ENCODE measurements at places on chromosomes 5 and 9.

- DNase-seq: no peak
These were observed 76.8 kb downstream of the PALM2AKAP2 start for GRCh38 chr9:109856785-109857184.

- DNase-seq: no peak
These were observed 110.2 kb downstream of the SUSD1 start for GRCh38 chr9:112064871-112065270.

GRCh38 chr9:135985459-135985774 is 24.2 kb upstream of the UBAC1 start:
- DNase-seq: no peak

DNA sequence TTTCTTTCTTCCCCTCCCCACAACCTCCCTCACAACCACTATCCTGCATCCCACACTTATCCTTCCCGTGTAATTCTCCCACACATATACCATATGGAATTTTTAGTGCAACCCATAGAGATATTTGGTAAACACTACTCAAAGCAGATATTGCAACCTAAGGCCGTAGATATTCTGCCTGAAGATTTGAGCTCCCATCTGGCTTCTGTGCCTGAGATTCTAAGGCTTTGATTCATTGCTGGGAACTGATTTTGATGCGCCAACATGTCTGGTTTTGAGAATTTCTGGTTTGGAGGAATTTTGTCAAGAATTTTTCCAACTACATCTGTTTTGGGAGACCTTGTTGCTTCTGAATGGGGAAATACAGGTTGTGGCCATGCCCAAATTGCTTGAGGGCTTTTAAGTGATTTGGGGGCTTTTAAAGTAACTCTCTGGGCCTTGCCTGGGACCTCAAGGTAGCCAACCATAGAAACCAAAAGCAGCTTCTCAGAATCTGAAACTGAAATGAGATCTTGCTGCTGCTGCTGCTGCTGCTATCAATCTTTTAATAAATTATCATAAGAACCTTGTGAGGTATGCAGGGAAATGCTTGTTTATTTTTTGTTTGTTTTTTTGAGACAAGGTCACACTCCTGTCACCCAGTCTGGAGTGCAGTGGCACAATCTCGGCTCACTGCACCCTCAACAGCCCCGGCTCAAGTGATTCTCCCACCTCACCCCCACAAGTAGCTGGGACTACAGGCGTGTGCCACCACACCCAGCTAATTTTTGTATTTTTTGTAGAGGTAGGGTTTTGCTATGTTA is 36.2 kb downstream of the PLAC8L1 start:
- DNase-seq: no peak

- no peak for DNase-seq
These were observed 37.6 kb downstream of the KIF24 start for GRCh38 chr9:34291423-34291822.

DNA sequence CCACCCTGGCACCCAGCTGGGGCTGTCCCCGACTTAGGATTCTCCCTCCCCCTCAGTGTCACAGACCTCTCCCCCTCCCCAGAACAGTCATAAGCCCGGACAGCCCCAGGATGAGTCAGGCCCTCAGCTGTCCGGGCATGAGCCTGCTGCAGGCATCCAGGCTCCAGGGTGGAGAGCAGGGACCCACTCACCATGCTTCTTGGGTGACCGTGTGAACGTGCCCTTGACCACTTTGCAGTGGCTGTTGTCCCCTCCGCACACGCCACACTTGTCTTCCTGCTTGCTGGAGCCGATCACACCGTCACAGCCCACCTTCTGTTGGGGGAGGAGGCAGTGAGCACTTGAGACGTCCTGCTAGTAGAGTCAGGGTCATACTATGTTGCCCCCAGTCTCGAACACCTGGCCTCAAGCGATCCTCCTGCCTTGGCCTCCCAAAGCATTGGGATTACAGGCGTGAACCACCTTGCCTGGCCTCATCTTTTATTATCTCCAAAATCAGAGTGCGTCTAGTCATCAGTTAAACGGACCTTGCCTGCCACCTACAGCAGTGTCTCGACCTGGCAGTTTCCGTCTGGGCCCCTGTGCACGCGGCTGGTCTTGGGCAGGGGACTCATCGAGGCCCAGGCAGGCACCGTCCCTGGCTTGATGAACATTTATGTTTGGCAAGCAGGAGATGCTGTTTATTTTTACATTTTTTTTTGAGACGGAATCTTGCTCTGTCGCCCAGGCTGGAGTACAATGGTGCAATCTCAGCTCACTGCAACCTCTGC is 72.6 kb downstream of the ZNF354C start:
- no peak for DNase-seq

DNA sequence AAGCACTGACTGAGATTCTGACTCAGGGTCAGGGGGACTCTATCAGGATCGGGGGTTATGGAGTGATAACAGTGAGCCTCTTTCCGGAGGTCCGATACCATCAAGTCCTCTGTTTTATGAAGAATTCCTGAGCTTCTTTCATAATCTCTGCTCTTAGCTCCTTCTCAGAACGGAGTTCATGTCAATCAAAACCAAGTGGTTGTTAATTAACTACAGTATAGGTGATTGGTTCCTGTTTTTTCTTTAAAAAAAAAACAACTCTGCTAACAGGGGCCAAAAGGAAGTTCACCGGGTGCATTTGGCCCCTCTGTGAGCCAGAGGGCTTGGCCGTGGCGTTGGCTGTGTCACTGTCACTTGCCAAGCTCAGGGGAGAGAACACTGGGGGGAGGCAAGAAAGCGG is 4.0 kb downstream of the GFI1B start:
- no peak for DNase-seq

DNA sequence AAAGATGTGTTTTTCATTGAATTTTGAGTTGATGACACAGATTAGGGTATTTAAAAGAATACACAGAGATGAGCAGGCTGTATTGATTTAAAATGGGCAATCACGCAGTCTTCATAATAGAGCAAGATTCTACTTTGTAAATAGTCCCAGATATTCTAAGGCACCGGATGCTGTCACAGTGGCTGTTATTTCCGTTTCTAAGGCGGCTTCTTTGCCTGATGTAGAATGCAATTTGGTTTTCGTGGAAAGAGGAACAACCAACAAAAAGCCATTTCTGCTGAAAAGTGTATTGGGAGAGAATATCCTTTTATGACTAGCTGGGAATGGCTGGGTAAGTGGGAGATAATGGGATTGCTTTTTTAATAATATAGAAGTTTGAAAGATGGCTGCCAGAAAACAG is 17.5 kb downstream of the PRKACG start:
- DNase-seq: no peak

DNA sequence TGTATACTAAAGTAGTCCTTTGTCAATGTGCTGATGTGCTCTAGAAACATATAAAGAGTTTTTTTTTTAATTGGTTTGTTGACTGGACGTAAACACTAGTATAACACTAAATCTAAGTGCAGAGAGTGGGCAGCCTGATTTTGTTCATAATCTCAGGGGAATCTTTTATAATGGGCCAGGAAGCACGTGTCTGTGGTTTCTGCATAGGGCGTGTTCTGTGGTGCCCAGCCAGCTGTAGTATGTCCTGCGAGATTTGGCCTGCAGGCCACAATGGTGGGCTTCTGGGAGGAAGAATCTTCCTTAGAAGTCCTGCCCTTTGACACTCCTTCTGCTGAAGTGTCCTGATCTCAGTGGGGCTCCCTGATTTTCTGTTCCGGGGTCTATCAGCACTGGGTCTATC is 49.0 kb upstream of the DHFR start:
- DNase-seq: no peak

DNA sequence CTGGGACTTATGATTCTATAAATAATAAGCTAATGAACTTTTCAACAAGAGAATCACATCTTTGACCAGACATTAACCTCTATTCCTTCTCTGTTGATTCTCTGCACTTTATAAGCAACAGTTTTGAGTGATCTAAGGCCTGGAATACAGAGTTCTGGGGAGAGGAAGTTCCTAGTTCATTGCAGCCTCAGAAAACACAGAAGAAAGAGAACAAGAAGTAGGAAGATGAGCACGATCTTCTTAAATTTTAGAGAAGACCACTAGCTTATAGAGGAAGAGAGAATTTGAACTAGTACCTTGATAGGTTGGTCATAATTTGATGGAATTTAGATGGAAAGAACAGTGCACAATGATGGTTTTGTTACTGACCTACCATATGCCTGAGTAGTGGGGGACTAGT is 8.5 kb upstream of the C9orf72 start:
- no peak for DNase-seq

GRCh38 chr5:1799110-1799601 is 481 bp downstream of the MRPL36 start:
- peak; percentile 7 for DNase-seq

DNA sequence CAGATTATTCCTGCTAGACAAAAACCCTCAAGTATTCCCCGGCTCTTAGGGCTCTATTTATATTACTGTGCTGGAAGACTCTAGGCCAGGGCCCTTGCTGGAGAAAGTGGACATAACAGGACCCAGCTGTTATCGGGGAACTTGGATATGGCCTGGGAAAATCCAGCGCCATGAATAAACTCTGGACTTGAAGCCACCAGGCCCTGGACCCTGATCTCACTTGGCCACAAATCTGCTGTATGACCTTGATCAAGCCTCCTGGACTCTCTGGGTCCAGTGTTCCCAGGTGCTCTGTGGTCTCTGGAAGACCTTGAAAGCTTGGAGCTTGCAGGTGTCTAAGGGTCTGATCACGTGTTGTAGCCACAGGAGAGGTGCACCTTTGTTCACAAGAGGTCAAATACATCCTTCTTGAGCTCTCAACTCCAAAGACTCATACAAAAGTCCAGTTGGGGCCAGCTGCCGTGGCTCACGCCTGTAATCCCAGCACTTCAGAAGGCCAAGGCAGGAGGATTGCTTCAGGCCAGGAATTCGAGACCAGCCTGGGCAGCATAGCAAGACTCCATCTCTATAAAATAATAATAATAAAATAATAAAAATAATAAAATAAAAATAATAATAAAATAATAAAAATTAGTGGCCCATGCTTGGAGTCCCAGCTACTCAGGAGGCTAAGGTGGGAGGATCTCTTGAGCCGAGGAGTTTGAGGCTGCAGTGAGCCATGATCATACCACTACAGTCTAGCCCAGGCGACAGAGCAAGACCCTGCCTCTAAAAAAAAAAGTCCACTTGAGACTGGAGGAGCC is 26.5 kb downstream of the COL27A1 start:
- DNase-seq: no peak

DNA sequence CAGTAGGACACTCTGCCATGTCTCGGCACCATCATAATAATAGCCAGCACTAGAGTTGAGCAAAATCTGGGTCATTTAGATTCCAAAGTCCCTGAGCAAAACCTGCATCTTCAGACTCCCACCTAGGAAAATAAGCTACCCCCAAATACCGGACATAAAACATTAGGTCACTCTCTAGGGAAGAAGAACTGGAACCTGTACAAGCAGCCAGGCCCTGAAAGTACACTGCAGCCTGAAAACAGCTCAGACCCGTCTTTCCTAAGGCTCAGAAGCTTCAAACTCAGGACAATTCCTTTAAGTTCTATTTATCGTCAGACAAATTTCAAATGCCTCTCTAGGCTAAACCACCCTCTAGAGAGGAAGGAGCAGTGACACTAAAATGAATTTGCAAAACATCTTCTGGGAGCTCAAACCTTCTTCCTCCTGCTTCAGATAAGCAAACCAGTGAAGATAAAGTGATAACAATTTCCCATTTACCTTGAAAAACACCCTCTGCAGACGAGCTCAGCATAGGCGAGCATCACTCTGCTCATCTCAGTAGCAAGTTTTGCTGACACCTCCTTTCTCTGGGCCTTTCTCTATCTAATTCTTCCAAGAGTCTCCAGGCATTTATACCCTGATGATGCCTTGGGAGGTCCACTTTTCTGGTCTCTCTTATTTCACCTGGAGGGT is 34.0 kb downstream of the ADAM19 start:
- DNase-seq: no peak

DNA sequence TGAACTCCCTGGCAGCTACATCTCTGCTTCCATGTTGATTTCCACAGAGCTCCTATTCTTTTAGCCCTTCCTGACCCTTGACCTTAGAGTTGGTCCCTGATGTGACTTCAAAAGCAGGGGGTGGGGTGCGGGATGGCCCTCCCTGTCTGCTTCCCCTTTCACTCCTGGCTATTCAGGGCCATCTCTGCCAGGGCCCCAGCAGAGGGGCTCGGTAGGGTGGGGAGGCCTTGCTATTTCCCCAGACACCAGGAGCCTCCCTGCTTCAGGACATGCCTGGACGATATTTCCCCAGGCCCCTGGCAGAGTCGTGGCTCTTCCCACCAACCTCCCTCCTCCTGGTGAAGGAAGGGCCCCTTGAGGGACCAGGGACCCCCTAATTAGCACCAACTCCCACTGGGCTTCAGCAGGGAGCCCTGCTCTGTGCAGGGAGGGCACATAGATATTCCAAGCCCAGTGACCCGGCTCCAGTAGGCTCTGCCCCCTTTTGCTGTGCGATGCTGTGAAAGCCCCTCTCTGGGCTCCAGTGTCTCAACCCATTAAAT is 17.3 kb downstream of the CORO2A start:
- DNase-seq: no peak

- no peak for DNase-seq
These were observed 184.5 kb upstream of the FBN2 start for GRCh38 chr5:128722551-128722950.

- DNase-seq: no peak
These were observed 2188.5 kb upstream of the WWC1 start for GRCh38 chr5:166102947-166103346.

DNA sequence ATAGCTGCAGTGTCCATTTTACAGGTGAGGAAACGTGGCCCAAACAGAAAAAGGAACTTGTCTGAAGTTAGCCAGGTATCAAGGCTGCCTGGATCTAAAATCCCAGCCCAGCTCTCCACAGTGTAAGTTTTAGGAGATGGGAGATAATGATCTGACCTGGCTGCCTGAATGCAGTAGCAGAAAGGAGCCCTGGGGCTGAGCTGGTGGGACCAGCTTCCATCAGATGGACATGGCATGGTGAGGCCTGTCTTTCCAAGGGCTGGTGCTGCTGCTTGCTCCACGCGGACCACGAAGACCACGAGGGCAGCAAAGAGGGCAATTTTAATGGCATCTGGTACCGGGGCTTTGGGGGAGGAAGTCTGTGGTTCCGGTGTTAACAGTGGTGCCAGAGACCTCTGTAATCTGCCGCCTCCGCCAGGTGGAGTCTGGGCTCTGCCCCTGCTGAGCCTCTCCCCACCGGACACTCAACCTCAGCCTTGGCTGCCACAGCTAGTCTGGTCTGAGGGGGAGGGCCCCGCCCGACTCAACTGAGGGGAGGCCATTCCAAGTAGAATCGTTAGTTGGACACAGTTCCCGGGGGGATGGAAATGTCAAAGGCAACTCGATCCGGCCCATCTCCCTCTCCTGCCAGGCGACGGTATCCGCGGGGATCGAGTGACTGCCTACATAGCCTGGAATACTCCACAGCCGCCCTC is 650 bp downstream of the MYORG start:
- peak; percentile 30 for DNase-seq

GRCh38 chr5:143886651-143887638 is 75.0 kb downstream of the HMHB1 start:
- DNase-seq: no peak

- no peak for DNase-seq
These were observed 50.2 kb downstream of the PSMB7 start for GRCh38 chr9:124365036-124365435.

GRCh38 chr9:33823801-33824200 is 6.8 kb downstream of the UBE2R2 start:
- no peak for DNase-seq

Measured in activated T-helper 1 cell treated with anti-CD3 and anti-CD28 coated beads, Interleukin-2, amount 50 U/mL, for 16 hours (primary cell).